ENCODE measurements at places on chromosomes 2 and 18.
A peak's percentile ranks its signal among the peaks of the same experiment; 100 is the strongest.

DNA sequence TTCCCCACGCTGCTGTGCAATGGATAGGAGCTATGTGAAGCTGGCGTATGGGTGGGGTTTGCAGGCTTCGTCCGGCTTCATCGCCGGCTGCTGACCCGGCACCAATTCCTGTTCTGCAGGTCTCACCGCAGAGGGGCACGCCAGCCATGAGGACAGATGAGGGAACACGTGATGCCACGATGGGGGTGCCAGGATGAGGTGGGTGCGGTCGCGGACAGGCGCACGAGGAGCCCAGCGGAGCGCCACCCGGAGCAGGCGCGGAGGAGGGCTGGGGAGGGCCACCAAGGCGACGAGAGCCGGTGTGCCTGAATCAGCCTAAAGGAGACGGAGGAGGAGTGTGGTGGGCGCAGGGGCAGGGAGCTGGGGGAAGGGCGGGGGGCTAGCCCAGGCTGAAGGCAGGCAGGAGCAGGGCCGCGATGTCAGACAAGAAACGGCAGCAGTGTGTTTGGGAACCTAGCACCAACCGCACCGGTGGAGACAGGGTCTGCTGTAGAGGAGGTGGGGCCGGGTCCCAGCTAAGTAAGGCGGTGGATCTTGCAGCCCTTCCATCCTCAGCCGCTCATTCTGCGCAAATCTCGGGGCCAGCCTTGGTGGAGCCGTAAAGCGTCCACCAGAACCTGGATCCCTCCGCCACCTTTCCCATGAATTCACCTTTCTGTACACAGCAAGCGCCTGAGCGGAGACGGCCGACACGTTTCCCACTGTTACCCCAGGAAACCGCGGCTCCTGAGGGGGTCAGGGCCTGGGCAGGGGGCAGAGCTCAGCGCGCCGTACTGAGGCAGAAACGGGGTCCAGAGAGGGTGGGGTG lies 17.0 kb upstream of the CD8A start:
- no peak for DNase-seq

DNA sequence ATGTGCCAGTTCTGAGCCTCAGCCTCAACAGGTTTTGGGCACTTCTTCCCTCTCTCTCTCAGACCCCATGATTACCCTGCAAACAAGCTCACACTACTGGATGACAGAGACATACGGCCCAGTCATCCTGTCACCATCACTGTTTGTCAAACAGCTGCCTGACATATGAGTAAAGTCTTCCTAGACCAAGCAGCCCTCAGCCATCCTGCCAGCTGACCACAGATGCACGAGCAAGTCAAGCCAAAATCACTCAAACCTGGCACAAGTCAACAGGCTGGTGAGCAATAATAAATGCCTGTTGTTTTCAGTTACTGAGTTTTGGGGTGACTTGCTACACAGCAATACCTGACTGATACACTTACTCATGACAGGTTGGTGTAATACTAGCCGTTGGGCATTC lies 75.5 kb upstream of the KLF7 start:
- no peak for DNase-seq

- DNase-seq: no peak
These were observed 19.9 kb upstream of the TTN start for GRCh38 chr2:178827111-178827510.

- no peak for DNase-seq
These were observed 7.2 kb downstream of the NPC1 start for GRCh38 chr18:23578891-23579653.

DNA sequence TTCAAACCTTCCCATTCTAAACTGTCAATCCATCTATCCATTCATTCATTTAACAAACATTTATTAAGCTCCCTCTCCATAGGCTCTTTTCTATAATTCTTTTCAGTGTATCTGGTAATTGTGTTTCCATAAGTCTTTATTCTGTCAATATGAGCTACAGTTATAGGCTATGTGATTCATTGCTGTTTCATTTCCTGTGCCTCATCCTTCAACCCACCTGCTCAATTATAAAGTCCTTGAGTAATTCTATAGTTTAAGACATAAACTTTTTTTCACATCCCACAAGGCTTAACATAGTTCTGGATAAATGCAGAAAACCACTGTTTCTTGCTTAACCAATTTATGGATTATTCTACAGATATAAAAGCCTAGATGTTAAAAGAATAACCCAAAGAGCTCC lies 84.2 kb upstream of the PIK3C3 start:
- no peak for DNase-seq

GRCh38 chr2:143844986-143845385 lies 674.9 kb downstream of the ZEB2 start:
- DNase-seq: no peak

DNA sequence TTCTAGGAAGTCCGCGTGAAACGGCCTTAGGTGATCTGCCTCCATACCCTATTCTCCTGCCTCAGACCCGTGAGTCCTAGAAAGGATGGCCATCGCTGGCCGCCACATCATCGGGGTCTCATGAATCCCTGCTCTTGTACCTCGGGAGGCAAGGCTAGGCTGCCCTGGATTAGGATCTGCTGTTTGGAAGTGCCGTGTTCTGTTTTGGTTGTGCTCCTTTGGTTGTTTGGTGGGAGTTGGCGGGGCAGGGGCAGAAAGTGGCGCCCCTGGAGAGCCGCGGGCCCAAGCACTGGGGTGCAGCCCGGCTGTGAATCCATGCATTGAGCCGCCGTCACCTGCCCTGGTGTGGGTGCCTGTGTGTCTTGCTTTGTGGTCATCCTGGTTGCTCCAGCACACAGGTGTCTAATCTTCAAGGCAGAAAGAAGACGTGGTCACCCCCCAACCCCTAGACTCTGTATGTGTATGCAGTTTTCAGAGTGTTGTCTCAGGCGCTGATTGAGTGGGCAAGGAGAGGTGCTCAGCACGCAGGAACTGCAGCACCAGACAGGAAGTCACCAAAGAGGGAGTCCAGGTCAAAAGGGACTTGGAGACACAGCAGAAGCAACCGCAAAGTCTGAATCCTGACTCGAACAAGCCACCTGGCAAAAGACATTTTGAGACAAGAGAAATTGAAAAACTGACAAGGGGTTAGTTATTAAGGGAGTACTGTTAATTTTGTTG lies 80.0 kb upstream of the LDLRAD4 start:
- no peak for DNase-seq

GRCh38 chr2:238570926-238571325 lies 144.2 kb downstream of the ASB1 start:
- DNase-seq: no peak

DNA sequence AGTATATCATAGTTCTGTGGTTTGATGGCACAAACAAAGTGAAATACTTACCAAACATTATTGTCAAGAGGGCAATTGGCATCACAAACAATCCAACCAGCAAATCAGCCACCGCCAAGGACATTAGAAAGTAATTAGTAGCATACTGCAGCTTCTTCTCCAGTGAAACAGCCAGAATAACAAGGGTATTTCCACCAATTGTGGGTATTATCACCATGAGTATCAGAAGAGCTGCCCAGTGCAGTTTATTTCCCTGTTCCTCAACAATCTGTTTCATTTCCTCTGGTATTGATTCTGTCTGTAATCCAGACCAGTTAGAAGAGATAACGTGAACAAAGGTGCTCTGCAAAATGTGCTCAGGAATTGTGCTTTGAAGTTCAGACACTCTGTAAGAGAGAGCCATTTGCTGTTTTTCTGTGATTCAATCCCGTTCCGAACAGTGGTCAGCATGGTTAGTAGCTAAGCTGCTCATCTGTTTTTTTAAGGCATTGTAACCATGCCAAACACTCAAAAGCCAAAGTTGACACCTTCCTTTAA lies 1.4 kb downstream of the HTR2B start:
- no peak for DNase-seq

DNA sequence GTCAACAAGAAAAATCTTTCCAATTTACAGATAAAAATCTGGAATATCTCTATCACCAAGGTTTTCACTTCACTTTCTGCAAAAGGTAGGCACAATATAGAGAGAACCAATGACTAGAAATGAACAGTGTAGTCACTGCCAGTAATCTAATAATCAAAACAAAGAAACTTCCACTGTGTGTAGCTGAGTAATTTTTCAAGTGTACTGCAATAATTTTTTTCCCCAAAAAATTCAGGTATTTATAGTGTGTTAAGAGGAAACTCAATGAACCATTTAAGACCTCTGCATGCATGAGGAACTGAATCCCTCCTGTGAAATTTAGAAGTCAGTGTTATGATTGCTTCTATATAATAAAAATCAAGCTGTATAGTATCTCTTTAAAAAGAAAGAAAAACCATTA lies 121.8 kb downstream of the MEMO1 start:
- no peak for DNase-seq

GRCh38 chr2:16958266-16958665 lies 292.6 kb upstream of the CYRIA start:
- no peak for DNase-seq

GRCh38 chr2:197264332-197264731 lies 46.2 kb downstream of the ANKRD44 start:
- DNase-seq: no peak

DNA sequence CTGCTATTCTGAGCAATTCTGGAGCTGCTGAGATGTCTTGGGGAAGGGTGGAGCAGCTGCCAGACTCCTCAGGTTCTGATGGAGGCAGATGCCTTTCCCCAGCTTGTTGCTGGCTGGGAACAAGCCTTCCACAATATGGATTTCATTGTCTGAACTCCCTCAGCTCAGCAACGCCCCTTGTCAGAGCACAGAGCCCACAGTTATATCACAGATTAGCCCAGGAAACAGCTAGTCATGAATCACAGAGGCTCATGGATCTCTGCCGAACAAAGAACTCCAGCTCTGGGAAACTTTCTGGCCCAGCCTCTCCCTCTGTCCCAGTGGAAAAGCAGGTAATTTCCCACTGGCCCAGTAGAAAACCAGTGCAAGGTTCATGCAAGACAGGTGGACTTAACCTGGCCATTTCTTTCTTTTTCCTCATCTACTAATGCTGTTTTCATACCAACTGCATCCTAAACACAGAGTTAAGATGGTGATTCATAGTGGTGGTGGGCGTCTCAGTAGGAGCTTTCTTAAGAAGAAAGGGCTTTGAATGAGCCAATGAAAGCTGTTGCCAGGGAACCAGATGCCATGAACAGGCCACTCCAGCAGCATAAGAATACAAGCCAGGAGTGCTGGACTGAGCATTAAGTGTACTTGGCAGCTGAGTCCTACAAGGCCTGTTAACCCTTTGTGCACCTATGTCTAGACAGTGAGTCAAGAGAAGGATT lies 8.7 kb upstream of the KIAA2012 start:
- DNase-seq: no peak

GRCh38 chr2:17830053-17831034 lies 14.1 kb downstream of the MSGN1 start:
- DNase-seq: peak; percentile 42

- DNase-seq: no peak
These were observed 43.2 kb downstream of the SP100 start for GRCh38 chr2:230459216-230459615.

GRCh38 chr2:61677306-61677705 lies 139.2 kb upstream of the XPO1 start:
- no peak for DNase-seq

DNA sequence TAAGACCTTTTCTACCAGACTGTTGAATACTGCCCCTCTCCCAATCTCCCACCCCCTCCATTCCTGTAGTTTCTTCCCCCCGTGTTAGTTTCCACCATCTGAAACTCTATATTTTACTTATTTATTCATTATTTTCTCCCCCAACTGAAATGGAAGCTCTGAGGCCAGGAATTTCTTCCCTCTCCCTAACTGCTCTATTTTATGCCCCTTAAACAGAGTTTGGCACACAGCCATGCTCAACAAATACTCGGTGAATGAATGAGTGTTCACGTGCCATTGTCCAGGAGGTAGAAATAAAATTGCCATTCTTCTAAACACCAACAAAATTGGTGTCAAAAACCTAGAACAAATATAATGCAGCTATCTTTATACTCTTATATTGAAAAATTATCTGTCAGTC lies 5.6 kb downstream of the ITGB1BP1 start:
- DNase-seq: no peak

- no peak for DNase-seq
These were observed 410 bp upstream of the TGIF1 start for GRCh38 chr18:3449512-3450011.

GRCh38 chr2:62611854-62612253 lies 93.7 kb upstream of the EHBP1 start:
- no peak for DNase-seq

- DNase-seq: no peak
These were observed 163.3 kb upstream of the CDH7 start for GRCh38 chr18:65587491-65587890.

DNA sequence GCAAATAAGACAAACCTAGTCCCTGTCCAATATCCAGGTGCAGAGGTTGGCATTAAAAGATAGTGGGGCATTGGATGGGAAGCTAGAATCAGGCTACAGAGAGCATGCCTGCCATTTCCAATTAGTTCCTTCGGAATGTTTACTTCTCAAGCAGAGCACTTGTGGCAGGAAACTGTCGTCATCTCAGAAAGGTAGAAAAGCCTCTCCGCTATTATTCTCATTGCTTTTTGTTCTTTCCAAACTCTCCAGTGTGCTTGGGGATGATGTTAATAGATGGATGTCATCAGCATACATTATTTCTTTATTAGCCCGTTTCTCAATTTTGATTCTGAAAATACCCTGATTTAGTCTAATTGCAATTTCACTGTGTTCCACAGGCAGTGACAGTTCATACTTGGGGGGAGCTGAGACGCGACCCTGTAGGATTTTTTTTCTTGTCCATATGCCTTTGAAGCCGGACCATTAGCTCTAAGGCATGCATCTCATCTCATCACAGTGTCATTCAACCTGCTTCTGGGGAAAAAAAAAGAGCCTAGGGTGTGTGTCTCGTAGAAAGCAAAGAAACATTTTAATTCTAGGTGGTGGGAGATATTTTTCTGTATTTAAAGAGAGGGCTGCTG lies 7.7 kb downstream of the ASB18 start:
- no peak for DNase-seq

GRCh38 chr2:235468978-235469655 lies 24.7 kb upstream of the AGAP1 start:
- DNase-seq: no peak

DNA sequence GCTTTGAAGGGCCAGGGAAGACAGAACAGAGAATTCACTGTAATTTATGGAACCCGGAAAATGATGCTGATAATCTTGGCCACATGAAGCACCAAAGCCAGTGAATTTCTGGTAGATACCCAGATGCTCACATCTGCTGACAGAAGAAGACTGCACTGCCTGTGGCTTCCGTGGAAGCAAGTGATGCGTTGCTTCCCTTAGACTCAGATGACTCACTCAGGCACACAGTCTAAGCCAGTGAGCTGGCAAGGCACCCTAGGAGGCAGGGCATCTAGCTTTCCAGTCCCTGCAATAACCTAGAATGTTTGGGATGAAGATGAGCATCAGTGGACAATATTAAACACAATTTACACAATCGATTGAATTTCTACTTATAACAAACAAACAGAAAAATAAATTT lies 284.7 kb downstream of the CMPK2 start:
- no peak for DNase-seq

GRCh38 chr2:30178618-30179434 lies 32.0 kb downstream of the YPEL5 start:
- no peak for DNase-seq

DNA sequence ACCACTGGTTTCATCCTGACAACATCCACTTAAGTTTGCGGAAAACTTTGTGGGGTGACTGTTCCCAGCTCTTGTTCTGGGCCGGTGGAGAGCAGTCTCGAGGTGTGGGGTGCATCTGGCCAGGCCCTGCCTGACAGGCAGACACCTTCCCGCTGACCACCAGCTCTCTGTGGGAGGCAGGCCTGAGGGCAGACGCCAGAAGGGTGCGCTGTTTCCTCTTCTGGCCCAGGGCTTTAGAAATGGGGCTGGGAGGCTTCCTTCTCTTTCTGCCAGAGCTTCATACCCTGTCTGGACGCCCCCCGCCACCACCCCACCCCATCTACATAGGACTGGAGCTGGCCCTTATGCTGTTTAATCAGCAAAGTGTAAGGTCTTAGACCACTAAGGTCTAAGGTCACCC lies 263.8 kb downstream of the LOXHD1 start:
- no peak for DNase-seq

GRCh38 chr2:160061944-160062291 lies 497 bp downstream of the PLA2R1 start:
- DNase-seq: no peak
